ENCODE measurements at places on chromosomes 5 and 9.

- no peak for DNase-seq
These were observed 138.9 kb downstream of the KCNN2 start for GRCh38 chr5:114500756-114501155.

- no peak for DNase-seq
These were observed 22.2 kb downstream of the SKP2 start for GRCh38 chr5:36174119-36174518.

DNA sequence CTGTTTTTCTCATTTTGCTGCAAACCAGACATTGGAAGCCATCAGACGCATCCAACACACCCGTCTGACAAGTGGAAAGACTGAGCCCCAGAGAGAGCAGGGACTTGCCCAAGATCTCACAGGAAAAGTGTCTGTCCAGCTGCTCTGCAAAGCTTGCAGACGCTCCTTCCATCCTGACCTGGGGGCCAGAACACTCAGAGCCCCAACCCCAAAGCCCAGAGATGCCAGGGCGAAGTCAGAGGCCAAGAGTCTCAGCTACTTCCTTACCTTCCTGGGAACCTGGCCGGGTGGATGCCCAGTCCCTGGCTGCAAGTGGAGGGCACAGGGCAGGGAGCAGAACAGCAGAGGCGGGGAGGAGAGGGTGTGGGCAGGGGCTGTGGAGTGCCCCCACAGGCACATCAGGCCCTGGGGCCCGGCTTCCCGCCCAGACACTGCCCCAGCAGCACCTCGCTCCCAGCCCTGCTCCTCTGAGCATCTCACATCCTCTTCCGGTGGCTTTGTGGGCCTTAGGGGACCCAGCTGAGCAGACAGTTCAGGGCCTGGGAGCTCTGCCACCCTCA is 9.7 kb upstream of the RALGDS start:
- DNase-seq: no peak

GRCh38 chr5:177357146-177357458 is 622 bp upstream of the RGS14 start:
- DNase-seq: no peak

DNA sequence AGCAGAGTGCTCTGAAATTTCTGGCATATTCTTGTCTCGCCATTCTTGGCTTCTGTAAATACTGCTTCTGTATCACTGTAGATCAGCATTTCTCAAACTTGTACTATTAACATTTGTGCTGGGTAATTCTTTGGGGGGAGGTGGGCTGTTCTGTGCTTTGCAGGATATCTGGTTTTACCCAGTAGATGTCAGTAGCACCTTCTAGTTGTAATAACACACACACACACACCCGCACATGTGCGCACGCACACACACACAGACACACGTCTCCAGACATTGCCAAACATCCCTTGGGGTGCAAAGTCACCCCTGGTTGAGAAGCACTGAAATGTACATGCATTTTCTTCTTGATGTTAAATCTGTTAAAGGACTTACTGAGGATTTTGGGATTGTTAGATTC is 304.1 kb downstream of the MAT2B start:
- DNase-seq: no peak

DNA sequence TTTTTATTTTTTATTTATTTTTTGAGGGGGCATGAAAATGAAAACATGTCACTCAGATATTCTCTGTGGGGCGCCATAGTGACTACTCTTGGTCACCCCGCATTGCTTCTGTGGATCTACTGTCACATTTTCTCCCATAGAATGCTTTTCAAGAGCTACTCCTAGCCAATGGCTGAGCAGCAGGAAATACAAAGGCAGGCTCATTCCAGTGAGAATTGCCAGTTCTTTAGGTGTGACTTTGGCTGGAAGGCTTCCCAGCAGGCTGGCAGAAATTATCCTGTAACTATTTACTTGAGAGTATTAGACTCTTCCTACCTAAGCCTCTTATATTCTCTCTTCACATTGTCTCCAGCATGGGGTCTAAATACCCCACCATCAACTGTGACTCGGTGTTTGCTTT is 21.0 kb upstream of the PTPRD start:
- DNase-seq: no peak

- DNase-seq: no peak
These were observed 368 bp downstream of the SURF1 start for GRCh38 chr9:133355881-133356357.

GRCh38 chr9:130837643-130838042 is 2.6 kb downstream of the ABL1 start:
- no peak for DNase-seq

DNA sequence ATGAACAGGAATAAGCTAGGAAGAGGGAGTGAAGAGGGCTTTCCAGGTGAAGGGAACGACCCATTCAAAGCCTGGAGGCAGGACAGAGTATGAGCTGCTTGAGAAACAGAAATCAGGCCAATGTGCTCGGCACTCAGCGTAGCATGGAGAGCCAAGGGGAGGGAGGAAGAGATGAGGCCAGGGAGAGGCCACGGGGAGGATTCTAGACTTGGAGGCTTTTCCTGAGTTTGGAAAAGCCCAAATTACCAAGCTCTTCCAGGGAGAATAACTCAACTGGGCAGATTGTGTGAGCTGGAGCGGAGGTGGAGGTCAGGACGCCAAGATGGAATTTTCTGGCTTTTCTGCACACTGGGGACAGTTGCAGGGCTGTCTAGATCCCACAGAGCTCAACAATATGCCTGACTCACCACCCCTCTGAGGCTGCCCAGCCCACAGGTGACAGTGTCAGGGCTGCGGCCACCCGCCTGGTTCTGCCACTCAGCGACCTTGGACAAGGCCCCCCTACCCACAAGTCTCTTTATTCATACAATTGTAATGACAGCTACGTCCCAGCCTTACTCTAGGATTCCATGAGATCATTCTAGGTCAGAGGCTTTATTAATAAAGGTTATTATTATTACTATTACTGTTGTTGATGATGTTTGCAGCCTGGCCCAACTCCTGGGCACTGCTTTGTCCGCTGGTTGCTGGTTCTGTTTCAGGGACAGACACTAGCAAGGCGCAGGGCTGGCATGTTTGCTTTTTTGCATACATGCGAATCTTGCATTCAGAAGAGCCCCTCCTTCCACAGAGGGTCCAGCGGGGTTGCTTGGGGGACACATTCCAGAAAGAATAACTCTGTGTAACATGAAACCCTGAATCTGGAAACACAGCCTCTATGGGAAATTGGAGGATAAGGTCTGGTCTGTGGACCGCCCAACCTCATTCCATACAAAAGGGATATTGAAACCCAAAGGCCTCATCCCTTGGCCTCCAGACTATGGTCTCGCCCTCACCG is 9.4 kb upstream of the LMX1B start:
- no peak for DNase-seq

DNA sequence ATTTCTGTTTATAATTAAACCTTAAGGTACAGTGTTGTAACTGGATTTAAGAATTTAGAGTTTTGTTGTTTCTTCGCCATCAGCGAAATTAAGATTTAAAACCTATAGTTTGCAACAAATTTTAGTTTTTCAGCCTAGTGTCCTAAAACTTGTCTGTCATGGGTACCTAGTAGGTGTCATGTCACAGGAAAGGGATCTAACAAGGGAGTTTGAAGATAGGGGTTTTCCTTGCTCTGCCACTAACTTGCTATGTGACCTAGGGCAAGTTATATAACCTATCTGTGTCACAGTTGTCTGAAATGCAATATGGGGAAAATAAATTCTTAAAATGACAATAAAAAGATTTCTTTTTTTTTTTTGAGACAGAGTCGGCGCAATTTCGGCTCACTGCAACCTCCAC is 9.2 kb upstream of the ABL1 start:
- DNase-seq: no peak

DNA sequence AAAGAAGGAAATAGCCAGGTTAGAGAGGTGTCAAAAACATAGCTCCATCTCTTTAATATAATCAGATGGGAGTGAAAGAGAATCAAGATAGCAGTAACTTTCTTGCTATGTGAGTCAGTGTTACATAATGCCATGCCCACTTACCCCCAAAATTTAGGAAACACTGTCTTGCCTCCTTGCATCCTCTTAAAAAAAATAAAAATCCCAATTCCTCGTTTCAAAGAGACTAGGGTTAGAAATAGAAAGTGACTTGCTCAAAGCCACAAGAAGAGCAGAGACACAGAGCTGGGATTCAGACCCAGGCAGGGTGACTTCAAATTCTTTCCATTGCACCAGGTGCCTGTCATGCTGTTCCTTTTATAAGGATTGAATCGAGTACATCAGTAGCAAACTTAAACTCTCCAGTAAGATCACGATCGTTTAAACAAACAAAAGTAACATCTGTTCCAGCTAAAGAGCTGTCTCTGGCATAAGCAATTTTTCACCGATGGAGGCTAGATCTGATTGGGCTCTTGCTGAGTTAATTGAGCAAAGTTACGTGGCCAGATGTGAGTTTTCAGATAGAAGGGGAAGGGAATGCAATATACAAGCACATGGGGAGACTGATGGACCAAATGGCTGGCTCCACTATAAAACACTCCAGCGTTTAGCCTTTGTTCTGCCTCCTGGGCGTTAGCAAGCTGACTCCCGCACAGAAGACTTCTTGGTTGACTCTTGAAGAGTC is 176.9 kb downstream of the PALM2AKAP2 start:
- no peak for DNase-seq

- DNase-seq: no peak
These were observed 480.6 kb upstream of the CYLC2 start for GRCh38 chr9:102514541-102514940.

DNA sequence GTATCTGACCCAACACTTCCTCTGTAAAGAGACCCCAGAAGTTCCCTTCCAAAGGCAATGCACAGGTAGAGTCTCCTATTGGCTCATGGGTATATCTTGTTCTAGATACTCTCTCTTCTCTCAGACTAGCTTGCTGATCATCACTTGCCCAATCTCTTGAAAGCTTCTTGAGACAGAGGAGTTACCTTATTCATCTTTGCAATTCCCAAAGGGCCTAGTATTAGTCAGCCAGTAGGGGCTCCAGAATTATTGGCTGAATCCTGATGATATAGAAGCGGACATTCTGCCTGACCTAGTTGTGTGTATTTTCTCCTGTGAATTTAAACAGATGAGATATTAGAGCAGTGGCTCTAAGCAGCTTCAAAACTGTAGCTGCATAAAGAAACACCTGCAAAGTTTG is 304.0 kb upstream of the KLF4 start:
- DNase-seq: no peak

- no peak for DNase-seq
These were observed 212.9 kb downstream of the ARRDC3 start for GRCh38 chr5:91170266-91170665.

DNA sequence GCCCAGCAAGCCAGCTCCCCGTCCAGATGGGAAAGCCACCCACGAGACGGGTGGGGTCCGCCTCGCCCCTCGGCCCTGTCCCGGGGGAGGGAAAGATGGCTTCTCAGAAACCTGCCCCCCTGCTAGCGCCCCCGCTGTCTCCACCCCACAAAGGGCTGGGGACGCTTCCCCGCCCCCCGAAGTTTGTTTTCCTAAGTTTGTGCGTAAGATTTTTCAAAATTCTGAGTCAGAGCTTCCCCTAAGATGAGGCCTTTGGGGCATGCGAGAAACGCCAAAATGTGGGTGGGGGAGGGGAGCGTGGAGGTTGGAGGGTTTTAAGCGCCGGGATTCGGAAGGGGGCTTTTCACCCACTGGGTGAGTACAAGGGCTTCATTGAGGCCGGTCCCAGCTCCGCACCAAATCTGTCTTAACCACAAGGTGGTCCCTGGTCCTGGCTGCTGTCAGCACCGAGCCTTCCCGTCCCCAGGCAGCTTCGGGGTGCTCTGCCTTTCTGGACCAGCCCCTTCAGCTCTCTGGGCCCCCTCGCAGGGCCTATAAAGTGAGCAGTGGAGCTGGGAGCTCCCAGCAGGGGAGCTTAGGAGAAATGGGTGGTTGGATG is 32.3 kb downstream of the PRRX2 start:
- peak; percentile 45 for DNase-seq

DNA sequence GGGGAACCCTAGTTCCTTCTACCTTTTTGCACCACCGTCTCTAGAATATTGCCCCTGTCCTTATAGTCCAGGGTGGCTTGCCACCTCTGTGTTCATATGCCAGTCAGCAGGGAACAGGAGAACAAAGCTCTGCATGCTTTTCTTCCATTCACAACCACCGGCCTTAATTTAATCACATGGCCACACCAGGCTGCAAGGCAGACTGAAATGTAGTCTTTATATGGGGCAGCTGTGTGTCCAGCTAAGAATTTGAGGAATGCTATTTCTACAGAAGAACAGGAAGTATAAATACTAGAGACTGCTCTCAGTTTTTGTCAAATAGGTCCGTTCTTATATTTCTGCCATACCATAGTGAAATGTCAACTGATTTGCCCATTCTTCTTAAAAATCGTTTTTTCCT is 5.8 kb downstream of the C5orf22 start:
- no peak for DNase-seq

GRCh38 chr5:175729829-175730277 is 72.0 kb downstream of the HRH2 start:
- DNase-seq: peak; percentile 79

DNA sequence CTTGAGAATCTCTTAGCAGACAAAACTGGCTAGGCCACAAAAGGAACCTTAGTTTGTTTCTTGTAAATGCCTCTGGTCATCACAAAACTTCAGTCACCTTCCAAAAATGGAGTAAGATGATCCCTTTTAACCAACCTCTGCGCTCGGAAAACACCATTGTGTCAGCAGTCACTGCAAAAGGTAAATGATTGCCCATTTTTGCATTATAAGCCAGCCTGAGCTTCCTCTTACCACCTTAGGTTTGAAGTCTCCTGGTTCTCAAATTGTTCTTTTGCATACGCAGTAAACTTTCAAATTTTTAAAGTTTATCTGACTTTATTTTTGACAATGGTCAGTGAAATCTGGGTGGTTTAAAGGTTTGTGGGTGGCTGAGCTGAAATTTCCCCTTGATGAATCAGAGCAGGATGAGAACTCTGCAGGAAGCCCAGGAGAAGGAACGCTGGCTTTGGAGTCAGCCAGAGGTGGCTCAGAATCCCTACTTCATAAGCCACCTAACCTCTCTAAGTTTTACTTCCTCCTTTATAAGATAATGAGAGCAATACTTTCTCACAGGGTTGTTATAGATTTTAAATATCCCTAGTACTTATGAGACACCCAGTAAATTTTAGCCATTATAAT is 131.4 kb downstream of the MED10 start:
- no peak for DNase-seq

DNA sequence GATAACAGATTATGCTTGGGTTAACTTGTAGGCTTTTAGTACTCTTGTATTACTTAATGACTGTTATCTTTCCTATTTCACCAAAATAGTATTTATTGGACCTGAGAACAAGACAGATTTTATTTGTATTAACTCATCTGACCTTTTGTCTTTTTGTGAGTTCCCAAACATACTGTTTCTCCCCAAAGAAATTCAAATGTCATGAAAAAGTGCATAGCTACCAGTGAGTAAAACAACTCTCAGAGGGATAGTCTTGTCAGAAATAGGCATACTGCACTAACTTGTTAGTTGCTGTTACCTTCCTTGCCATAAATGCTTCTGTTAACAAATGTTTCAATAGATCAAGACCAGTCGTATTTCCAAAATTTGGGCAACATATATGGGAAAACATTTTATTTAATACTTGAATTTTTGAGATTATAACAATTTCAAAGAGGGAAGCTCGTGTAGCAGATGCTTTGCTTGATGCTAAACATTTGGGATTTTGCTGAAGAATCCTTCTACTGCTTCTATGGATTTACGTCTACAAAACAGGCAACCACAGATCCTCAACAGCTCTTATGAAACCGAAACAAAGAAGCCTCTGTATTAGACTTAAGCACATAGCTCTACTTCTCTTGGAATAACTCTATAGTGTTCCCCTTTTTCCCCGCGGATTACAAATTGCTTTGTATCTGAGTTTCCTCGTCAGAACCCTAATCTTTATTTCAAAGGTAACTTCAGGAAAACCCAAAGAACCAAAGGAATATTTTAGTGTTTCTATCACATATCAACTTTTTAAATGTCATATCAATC is 248.8 kb downstream of the MCTP1 start:
- DNase-seq: no peak

- no peak for DNase-seq
These were observed 248.4 kb downstream of the PRELID2 start for GRCh38 chr5:145586661-145587307.

- DNase-seq: no peak
These were observed 208.4 kb downstream of the CD180 start for GRCh38 chr5:66987949-66988838.
